ENCODE measurements at places on chromosomes 4 and X. TPM values are rescaled to one million over a fixed set of nuclear protein-coding genes. Genes with fewer than 3 reads are reported as not detected.

SUPT20HL1 gene
- total RNA-seq = 0.42 TPM

DNA sequence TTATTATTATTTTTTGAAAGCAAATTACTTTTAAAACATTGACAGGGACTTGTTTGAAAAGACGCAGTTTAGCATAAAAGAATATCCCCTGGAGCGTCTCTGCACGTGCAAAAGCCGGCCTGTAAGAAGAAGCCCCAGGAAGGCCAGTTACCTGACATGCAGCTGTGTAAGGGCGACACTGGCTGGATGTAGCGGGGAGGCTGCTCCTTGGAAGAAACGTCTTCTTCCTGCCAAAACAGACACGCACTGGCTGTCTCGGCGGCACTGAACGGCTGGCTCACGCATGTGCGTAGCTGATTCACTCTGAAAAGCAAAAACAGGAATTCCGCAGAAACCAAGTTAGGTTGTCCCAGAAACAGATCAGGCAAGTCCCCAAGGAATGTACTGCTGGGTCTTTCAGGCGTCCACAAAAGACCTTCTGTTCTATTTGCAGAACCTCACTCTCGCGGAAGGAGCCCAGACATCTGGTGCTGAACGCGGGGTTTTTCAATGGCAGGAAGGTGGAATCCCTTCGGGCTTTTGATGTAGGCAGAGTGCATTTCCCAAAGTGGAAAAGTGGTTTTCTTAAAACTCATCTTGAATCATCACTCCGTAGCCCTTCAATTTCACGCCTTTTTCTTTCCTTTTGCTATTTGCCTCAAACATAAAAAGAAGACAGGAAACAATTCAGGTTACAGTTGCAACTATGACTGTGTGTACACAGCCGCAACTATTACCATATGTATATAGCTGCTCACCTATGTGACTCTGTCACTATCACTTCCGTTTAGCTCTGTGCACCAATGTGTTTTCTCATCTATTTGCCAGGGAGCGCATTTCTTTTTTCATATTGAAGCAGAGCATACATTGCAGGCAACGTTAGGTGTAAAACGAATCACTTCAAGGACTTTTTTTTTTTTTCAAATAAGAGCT is 38.1 kb upstream of the ARSH start:
- DNase-seq = peak; percentile 17

DNA sequence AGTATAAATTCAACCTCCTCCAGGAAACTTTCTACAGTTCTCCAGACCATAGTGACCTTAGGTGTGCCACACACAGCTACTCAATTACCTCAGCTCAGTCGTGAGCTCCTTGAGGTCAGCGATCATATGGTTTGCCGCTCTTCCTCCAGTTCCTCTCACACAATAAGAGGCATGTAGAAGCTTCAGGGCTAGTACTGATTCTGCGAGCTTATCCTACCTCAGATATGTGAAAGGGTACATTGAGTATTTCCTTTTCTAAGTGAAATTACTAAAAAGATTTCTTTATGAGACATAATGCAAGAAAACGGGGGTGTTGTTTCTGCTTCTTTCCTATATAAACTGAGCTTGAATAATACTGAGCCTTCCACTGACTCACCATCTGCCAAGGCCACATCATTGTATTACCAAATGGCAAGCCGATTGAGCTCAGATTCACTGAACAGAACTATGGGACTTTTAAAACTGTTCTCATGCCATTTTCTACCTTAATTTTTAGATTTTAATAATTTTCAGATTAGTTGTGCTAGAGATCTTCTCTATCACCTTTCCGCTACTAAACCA is 183.1 kb downstream of the HS6ST2 start:
- DNase-seq = no peak

DNA sequence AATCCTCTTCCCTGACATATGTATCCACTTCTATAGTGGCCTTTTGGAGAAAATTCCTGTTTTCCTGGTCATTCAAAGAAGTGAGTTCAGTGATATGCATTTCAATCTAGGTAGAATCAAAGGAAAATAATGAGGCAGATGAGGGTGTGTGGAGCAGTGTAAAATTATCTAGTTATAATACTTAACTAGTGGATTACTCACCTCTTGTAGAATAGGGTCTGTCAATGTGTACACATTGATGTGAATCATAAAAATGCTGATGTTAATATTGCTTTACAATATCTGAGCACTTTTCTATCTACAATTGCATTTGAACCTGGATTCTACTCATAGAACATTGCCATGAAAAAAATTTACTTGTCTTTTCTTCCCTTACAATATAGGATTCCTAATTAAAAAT is 293.5 kb downstream of the GBA3 start:
- no peak for DNase-seq

GRCh38 chr4:172547724-172548123 is 620.9 kb upstream of the GALNT7 start:
- DNase-seq = no peak

MAGEA2B gene
- not detected for total RNA-seq

GRCh38 chrX:152861116-152861515 is 30.3 kb downstream of the NSDHL start:
- DNase-seq = no peak

- no peak for DNase-seq
These were observed 125.0 kb downstream of the ARHGAP6 start for GRCh38 chrX:11540532-11541377.

- DNase-seq = no peak
These were observed 50.5 kb upstream of the FAM47C start for GRCh38 chrX:36957425-36958328.

DNA sequence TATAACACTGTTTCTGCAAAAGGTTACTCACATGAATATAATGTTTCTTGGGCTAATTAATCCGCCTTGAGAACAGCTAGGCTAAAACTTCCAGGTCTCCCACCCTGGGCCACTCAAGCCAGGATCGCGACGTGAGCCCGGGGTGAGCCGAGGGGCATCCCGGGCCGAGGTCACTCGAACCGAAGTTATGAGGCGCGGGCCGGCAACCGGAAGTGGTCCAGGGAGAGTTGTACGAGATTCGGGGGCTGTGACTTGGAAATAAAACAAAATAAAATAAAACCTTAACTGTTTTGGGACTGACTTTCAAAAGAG is 317 bp downstream of the CMC4 start:
- DNase-seq = no peak

DNA sequence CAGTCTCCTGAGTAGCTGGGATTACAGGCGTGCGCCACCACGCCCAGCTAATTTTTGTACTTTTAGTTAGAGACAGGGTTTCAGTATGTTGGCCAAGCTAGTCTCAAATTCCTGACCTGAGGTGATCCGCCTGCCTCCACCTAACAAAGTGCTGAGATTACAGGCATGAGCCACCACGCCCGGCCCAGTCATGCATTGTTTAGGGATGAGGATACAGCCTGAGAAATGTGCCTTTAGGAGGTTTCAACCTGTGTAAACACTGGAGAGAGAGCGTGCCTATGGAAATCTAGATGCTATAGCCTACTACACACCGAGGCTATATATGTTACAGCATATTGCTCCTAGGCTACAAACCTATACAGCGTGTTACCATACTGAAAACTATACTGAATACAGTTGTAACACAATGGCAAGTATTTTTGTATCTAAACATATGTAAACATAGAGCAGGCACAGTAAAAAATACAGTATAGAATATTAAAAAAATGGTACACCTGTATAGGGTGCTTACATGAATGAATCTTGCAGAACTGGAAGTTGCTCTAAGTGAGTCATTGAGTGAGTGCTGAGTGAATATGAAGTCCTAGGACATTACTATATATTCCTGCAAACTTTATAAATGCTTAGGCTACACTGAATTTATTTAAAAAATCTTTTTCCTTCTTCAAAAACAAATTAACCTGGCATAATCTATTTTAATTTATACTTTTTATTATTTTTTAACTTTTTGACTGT is 588.2 kb upstream of the ADGRL3 start:
- no peak for DNase-seq

Data from tibial nerve (tissue), 4 donors.